ENCODE measurements at places on chromosomes 1 and 21.

DNA sequence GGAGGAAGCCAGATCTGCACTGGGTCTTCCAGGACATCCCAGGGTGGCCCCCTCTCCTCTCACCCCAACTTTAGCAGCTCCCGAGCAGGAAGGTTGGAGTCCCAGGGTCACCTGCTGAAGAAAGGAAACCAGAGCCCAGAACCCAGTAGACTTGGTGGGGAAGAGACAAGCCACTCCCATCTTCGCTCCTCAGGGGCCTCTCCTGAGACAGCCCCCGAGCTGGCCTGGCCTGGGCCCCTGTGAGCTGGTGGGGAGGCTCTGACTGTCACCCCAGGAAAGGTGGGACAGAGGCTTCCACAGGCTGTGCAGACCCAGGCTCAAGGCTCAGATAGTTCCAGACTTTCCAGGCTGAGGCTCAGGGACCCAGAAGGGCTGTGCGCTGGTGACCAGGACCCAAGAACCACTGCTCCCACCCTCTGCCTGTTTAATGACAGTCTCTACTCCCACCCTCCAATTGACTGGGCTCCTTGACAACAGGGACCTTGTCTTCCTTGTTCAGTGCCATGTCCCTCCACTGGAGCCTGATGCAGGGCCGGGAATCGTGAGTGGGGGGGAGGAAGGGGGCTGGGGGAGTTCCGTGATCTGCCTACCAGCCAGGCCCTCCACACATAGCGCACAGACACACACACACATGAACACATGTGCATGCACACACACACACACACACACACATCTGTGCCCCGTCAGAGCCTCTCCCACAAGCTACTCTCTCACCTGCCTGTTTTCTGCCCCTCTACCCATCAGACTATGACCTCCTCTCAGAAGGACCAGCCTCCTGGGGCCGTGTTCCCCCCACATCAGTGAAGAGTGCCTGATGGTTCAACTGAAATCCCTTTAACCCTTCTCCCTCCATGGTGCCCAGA is 401.2 kb downstream of the MATN1 start:
- no peak for DNase-seq

GRCh38 chr1:247115545-247115944 is 11.4 kb upstream of the ZNF669 start:
- DNase-seq = no peak

- DNase-seq = no peak
These were observed 483.9 kb downstream of the PTPRC start for GRCh38 chr1:199122532-199123311.

GRCh38 chr1:8602471-8603219 is 214.8 kb downstream of the RERE start:
- DNase-seq = no peak

- no peak for DNase-seq
These were observed 89.0 kb upstream of the MACF1 start for GRCh38 chr1:39115271-39116110.

GRCh38 chr1:78533527-78533926 is 42.8 kb downstream of the PTGFR start:
- DNase-seq = no peak

GRCh38 chr1:82920418-82921248 is 1078.3 kb downstream of the TTLL7 start:
- no peak for DNase-seq

GRCh38 chr21:33478935-33479678 is 667 bp downstream of the TMEM50B start:
- DNase-seq = no peak

- no peak for DNase-seq
These were observed 68.3 kb downstream of the ADSS2 start for GRCh38 chr1:244383278-244383884.

GRCh38 chr1:106456832-106457231 is 599.6 kb upstream of the PRMT6 start:
- no peak for DNase-seq

DNA sequence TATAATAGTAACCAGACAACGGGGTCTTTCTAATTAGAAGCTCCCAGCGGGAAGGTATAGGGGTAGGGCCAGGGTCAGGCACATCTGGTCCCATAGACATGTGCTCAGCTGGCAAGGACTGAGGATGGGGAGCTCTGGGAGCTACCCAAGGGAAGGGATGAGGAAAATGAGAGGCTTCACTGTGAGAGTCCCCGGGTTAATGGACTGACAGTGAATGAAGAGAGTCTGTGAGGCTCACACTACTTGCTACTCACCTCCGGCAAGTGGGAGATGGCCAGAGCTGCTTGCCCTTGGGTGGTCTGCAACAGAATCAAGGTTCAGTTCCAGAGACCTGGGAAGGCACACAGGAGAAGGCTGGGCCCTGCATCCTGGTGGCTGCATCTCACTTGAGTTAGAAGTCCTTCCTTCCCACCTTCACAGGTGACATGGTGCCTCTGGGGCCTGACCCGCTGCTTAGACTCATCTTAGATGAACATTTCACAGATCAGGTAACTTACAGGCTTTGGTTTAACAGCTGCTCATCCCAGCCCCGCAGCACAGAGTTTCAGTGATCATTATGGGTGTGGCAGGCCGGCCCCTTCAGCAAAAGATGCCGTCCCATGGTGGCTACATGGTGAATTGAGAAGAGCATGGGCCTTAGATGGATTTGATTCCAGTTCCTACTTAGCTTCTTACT is 31.7 kb downstream of the EIF2D start:
- DNase-seq = no peak

DNA sequence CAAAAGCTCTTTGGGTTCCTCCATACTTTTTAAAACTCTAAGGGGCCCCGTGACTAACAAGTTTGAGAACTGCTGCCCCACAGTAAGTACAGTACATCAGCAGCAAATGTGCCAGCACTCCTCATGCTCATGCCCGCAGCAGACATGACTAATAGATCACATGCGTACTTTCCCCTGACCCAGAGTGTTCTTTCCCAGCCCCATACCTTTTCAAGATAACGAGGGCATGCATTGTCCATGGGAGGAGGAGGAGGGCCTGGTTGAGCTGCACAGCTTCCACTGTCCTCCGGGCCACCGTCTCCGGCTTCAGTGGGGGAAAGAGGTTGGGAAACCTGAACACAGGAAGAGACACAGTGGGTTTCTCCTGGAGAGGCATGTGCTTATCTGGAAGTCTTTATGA is 45.5 kb downstream of the DHRS3 start:
- no peak for DNase-seq

DNA sequence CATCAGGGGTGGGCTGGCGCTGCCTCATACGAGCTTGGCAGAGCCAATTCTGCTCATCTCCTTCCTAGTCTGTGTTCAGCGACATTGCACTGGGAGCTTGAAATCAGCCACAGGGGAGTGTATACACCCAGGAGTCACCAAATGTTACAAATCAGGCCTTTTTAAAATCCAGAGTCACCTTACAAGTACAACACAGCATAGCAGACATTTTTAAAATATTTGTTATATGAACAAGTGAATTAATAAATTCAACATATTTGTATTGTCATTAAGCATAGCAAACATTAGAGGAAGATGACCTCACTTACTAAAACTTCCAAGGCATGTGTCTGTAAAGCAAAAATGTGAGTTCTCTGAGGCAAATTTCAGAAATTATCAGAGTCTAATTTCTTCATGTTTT is 210.0 kb downstream of the HLX start:
- no peak for DNase-seq

Data from NCI-H524 (cell line).